ENCODE measurements at places on chromosomes 6 and 20. TPM values are rescaled to one million over a fixed set of nuclear protein-coding genes. Genes with fewer than 3 reads are reported as not detected.

Gene ME1
- total RNA-seq = 22.3 TPM

Gene CNR1
- not detected for total RNA-seq

Gene RIMS1
- 0.81 TPM for total RNA-seq

Gene TAAR9
- not detected for total RNA-seq

Gene LGSN
- total RNA-seq = not detected

Gene MYMX
- total RNA-seq = not detected

Gene ATP6V1G2
- 1.1 TPM for total RNA-seq

Gene UBE3D
- 5.0 TPM for total RNA-seq

Gene MBOAT1
- total RNA-seq = 10.3 TPM

Gene VGLL2
- not detected for total RNA-seq

Gene MYLK4
- 0.11 TPM for total RNA-seq

Gene THBD
- total RNA-seq = 3.1 TPM

Gene TAPBP
- 67.2 TPM for total RNA-seq

Gene HINT3
- 8.0 TPM for total RNA-seq

Gene BMP6
- 1.3 TPM for total RNA-seq

Gene FAM83B
- 0.07 TPM for total RNA-seq

Gene PIGU
- 24.5 TPM for total RNA-seq

Gene TSHZ2
- total RNA-seq = not detected

Gene PLN
- total RNA-seq = not detected

Gene DLK2
- total RNA-seq = 1.4 TPM

Gene GUCA1A
- not detected for total RNA-seq

Gene MRPS18A
- 91.5 TPM for total RNA-seq

Gene LY6G6F
- not detected for total RNA-seq

Gene MUC21
- not detected for total RNA-seq

Gene HLA-DPB1
- not detected for total RNA-seq

Gene HELZ2
- 33.4 TPM for total RNA-seq

Gene GLP1R
- total RNA-seq = not detected

Gene POPDC3
- total RNA-seq = 41.4 TPM

Gene CEBPB
- total RNA-seq = 103 TPM

Gene NQO2
- 21.5 TPM for total RNA-seq
